SJCRH30 (cell line): ENCODE measurements at places on chromosomes 6 and 20.

GRCh38 chr6:78910591-78911171 is 43.3 kb downstream of the IRAK1BP1 start:
- H3K27ac ChIP-seq, result no peak overlapping the region
- H3K27me3 ChIP-seq, result no peaks in the 10 kb centered on the region
- DNase-seq, result no peak
- no peak overlapping the region for H3K4me3 ChIP-seq

GRCh38 chr6:15340775-15341174 is 94.9 kb downstream of the JARID2 start:
- DNase-seq, result no peak
- H3K36me3 ChIP-seq, result no peaks in the 10 kb centered on the region
- no peak overlapping the region for H3K4me3 ChIP-seq
- H3K27ac ChIP-seq, result no peak overlapping the region
- H3K27me3 ChIP-seq, result no peaks in the 10 kb centered on the region

DNA sequence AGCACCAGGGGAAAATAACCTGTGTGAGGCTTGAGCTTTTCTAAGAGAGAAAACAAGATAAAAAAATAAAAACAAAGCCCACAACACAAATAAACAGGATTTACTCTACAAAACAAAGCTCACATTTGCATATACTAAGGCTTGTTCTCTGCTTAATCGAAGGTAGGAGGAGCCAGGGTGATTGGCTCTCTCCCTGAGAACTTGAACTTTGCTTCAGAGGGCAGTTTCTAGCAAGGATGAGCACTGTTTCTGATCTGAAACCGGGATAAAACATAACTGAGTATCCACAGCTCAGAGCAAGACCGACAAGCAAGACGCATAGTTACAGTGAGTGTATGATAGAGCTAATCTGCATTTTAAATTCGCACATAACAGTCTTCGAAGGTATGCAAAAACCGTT is 200.6 kb downstream of the PRKN start:
- no peak overlapping the region for H3K4me3 ChIP-seq
- H3K27me3 ChIP-seq, result no peaks in the 10 kb centered on the region
- no peak for DNase-seq
- H3K4me1 ChIP-seq, result no peaks in the 10 kb centered on the region
- no peak overlapping the region for H3K27ac ChIP-seq

GRCh38 chr6:148720897-148721296 is 25.9 kb upstream of the UST start:
- H3K4me1 ChIP-seq, result no peaks in the 10 kb centered on the region
- H3K27ac ChIP-seq, result no peak overlapping the region
- DNase-seq, result no peak
- H3K4me3 ChIP-seq, result no peak overlapping the region
- H3K36me3 ChIP-seq, result no peaks in the 10 kb centered on the region
- no peaks in the 10 kb centered on the region for H3K27me3 ChIP-seq

GRCh38 chr6:87487555-87487954 is 14.8 kb downstream of the SLC35A1 start:
- no peaks in the 10 kb centered on the region for H3K27me3 ChIP-seq
- DNase-seq, result no peak
- H3K27ac ChIP-seq, result no peak overlapping the region
- H3K36me3 ChIP-seq, result no peaks in the 10 kb centered on the region
- H3K4me1 ChIP-seq, result no peaks in the 10 kb centered on the region

- no peak overlapping the region for H3K27ac ChIP-seq
- peaks cover 51% of the 10 kb centered on the region for H3K4me1 ChIP-seq
- no peak for DNase-seq
- no peak overlapping the region for H3K4me3 ChIP-seq
- H3K36me3 ChIP-seq, result no peaks in the 10 kb centered on the region
Observed at GRCh38 chr20:23128461-23129125, 42.5 kb upstream of the CD93 start.

GRCh38 chr6:143707697-143708096 is 29.9 kb downstream of the PHACTR2 start:
- H3K4me1 ChIP-seq, result no peaks in the 10 kb centered on the region
- H3K27ac ChIP-seq, result no peak overlapping the region
- no peaks in the 10 kb centered on the region for H3K27me3 ChIP-seq
- no peaks in the 10 kb centered on the region; the same call in none of the 2 replicates for H3K36me3 ChIP-seq

GRCh38 chr6:52361414-52361944 is 472 bp upstream of the PAQR8 start:
- H3K4me3 ChIP-seq, result peak overlapping the region; percentile 93
- H3K27ac ChIP-seq, result no peak overlapping the region; the same call in 1 of the 2 replicates
- H3K36me3 ChIP-seq, result no peaks in the 10 kb centered on the region

GRCh38 chr20:33373735-33374605 is 27.3 kb downstream of the CDK5RAP1 start:
- H3K36me3 ChIP-seq, result peaks cover 60% of the 10 kb centered on the region
- H3K27me3 ChIP-seq, result no peaks in the 10 kb centered on the region
- no peak overlapping the region for H3K27ac ChIP-seq

- no peak for DNase-seq
- H3K27ac ChIP-seq, result no peak overlapping the region
- no peaks in the 10 kb centered on the region for H3K4me1 ChIP-seq
- H3K36me3 ChIP-seq, result peaks cover 79% of the 10 kb centered on the region
- no peak overlapping the region for H3K4me3 ChIP-seq
- H3K27me3 ChIP-seq, result no peaks in the 10 kb centered on the region
Observed at GRCh38 chr20:492159-492558, 29.8 kb upstream of the TBC1D20 start.

- H3K27ac ChIP-seq, result no peak overlapping the region
- no peak for DNase-seq
- no peaks in the 10 kb centered on the region for H3K27me3 ChIP-seq
- no peaks in the 10 kb centered on the region for H3K4me1 ChIP-seq
- no peaks in the 10 kb centered on the region for H3K36me3 ChIP-seq
Observed at GRCh38 chr6:121839896-121840295, 404.4 kb downstream of the GJA1 start.

DNA sequence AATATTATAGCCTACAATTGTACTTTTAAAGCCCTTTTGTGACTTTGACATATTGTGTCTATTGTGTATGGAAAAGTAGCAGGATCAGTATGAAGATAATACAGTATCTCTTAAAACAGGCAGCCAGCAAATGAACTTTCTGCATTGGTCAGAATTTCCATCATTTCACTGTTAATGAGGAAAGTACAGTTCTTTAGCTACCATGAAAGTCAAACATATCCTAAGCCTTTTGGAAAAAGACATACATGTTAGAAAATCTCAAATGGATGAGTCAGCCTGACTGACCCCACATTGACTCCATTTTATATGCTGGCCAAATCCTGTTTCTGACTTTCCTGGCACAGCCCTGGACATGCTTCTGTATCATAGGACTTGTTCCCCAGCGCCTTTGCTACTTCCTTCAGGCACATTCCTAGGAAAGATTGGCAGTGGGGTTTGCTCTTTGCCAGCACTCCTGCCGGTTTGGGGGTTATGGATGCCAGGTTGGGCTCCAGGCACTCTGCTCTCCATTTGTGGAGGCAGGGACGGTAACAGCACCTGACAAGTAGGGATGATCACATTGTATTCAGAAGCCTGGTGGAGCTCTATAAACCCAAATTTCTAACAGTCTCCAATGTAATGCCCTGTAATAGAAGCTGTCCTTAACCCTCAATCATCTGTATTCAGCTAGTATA is 43.7 kb downstream of the TOP1 start:
- peaks cover 16% of the 10 kb centered on the region for H3K4me1 ChIP-seq
- peaks cover 72% of the 10 kb centered on the region for H3K36me3 ChIP-seq
- H3K27ac ChIP-seq, result no peak overlapping the region
- no peak overlapping the region for H3K4me3 ChIP-seq

DNA sequence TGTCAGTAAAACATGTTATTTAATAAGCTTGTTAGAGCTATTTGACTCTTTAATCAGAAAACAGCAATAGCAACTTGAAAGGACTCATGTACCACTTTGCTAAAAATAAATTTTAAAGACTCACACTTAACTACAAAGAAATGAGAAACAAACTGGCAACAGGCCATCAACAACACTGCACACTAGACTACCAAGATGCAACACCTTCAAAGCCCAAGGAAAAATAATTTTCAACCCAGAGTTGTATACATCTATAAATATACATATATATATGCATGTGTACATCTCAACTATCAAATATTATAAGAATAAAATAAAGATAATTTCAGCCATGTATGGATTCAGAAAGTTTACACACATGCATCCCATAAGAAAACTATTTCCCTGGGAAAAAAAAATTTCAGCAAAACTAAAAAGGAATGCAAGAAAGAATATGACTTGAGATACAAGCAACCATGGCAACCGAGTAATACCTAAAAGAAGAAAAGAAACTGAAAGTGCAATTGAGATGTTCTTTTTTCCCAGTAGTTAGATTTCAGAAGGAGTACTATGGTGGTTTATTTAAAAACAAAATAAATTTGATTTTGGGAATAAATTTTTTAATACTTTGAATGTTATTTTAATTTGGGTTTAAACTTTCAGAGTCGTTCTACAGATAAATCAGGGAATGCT is 303.8 kb downstream of the UBE3D start:
- no peaks in the 10 kb centered on the region for H3K4me1 ChIP-seq
- no peaks in the 10 kb centered on the region for H3K36me3 ChIP-seq
- H3K27me3 ChIP-seq, result no peaks in the 10 kb centered on the region
- no peak overlapping the region for H3K27ac ChIP-seq
- H3K4me3 ChIP-seq, result no peak overlapping the region
